B cell (primary cell): ENCODE measurements at places on chromosomes 7 and 10. TPM values are rescaled to one million over a fixed set of nuclear protein-coding genes. Genes with fewer than 3 reads are reported as not detected.

Gene AP3M1
- polyA plus RNA-seq = 16.1 and 21.6 TPM in 2 replicates

Gene CYP26C1
- 0.01 and 0.03 TPM in 2 replicates for polyA plus RNA-seq

Gene CEP55
- 0.12 and 0.16 TPM in 2 replicates for polyA plus RNA-seq

Gene PLEKHA1
- polyA plus RNA-seq = 9.0 and 21.7 TPM in 2 replicates

Gene SLC13A4
- not detected in 2 replicates for polyA plus RNA-seq

Gene SLC25A40
- polyA plus RNA-seq = 10.5 and 13.7 TPM in 2 replicates

Gene OLAH
- polyA plus RNA-seq = not detected in 2 replicates

Gene RARRES2
- polyA plus RNA-seq = not detected in 2 replicates

GRCh38 chr7:8114175-8114574 lies 145.6 kb downstream of the GLCCI1 start:
- peak overlapping the region; percentile 81 for H3K27ac ChIP-seq
- H3K36me3 ChIP-seq = no peaks in the 10 kb centered on the region
- DNase-seq = peak; percentile 56
- H3K4me1 ChIP-seq = peaks cover 35% of the 10 kb centered on the region

DNA sequence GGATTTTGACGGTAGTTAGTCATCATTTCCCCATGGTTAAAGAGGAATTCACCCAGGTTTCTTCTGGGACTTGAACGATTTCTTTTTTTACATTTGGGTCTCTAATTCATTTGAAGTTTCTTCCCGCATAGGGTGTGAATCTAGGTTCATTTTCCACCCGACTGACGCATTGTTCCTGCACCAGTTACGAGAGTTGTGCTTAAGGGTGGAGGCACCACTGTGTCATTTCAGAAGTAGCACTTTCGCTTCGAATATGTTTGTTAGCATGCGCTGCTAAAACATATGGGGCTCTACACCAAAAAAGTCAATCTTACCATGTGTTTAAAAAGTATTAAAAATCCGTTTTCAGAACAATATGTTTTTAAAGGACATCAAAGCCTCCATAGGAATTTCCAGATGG lies 140.3 kb downstream of the VIPR2 start:
- no peak overlapping the region for H3K27ac ChIP-seq
- no peaks in the 10 kb centered on the region for H3K27me3 ChIP-seq
- H3K4me3 ChIP-seq = no peak overlapping the region

- no peaks in the 10 kb centered on the region for H3K36me3 ChIP-seq
- H3K27me3 ChIP-seq = no peaks in the 10 kb centered on the region
- no peak overlapping the region for H3K27ac ChIP-seq
- H3K4me1 ChIP-seq = no peaks in the 10 kb centered on the region
These were observed 95.2 kb downstream of the WDR37 start for GRCh38 chr10:1151076-1152033.

DNA sequence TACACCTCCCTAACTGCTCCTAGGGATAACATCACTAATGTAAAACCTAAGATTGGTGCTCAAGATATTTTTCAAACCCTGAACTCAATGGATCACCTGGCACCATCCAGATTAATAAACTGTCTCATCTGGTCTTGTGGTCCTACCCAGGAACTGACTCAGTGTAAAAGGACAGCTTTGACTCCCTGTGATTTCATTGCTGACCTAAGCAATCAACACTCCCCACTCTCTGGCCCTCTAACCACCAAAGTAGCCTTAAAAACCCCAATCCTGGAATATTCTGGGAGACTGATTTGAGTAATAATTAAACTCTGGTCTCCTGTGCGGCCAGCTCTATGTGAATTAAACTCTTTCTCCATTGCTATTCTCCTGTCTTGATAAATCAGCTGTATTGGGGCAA lies 6.2 kb upstream of the USP54 start:
- no peaks in the 10 kb centered on the region for H3K27me3 ChIP-seq
- H3K27ac ChIP-seq = no peak overlapping the region
- no peaks in the 10 kb centered on the region for H3K4me1 ChIP-seq
- no peaks in the 10 kb centered on the region for H3K36me3 ChIP-seq

GRCh38 chr7:69757981-69758430 lies 159.7 kb downstream of the AUTS2 start:
- no peaks in the 10 kb centered on the region for H3K36me3 ChIP-seq
- DNase-seq = no peak
- H3K27me3 ChIP-seq = no peaks in the 10 kb centered on the region
- H3K4me3 ChIP-seq = no peak overlapping the region
- no peak overlapping the region for H3K27ac ChIP-seq
- peaks cover 7% of the 10 kb centered on the region for H3K4me1 ChIP-seq

DNA sequence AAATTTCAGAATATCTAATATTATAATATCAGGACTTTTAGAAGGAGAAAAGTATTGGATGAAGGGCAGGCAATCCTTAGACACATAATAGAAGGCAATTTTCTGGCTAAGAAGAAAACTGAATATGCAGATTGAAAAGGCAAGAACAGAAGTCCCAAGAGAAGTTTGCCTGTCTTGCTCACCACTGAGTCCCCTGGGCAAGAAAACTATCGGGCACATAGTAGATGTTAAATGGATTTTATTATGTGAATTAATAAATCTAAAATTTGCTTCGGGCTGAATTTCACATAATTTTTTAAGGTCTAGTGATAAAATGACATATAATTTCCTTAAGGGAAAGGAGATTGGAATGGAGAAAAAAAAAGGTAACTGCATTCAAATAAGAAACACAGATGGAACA lies 380.9 kb upstream of the GRM3 start:
- H3K4me1 ChIP-seq = no peaks in the 10 kb centered on the region
- H3K27ac ChIP-seq = no peak overlapping the region
- DNase-seq = no peak
- no peaks in the 10 kb centered on the region for H3K27me3 ChIP-seq

GRCh38 chr10:19930936-19931893 lies 115.0 kb downstream of the PLXDC2 start:
- no peaks in the 10 kb centered on the region for H3K36me3 ChIP-seq
- no peak for DNase-seq
- H3K4me1 ChIP-seq = peaks cover 7% of the 10 kb centered on the region
- no peak overlapping the region for H3K4me3 ChIP-seq
- H3K27me3 ChIP-seq = no peaks in the 10 kb centered on the region

GRCh38 chr10:102067091-102067916 lies 2.2 kb downstream of the HPS6 start:
- H3K27me3 ChIP-seq = no peaks in the 10 kb centered on the region
- no peak for DNase-seq
- H3K4me1 ChIP-seq = peaks cover 15% of the 10 kb centered on the region
- no peak overlapping the region for H3K27ac ChIP-seq
- no peaks in the 10 kb centered on the region for H3K36me3 ChIP-seq
